ENCODE measurements at places on chromosomes 5 and 9.
A peak's percentile ranks its signal among the peaks of the same experiment; 100 is the strongest.

- DNase-seq: no peak
These were observed 26.3 kb downstream of the NMUR2 start for GRCh38 chr5:152378730-152379129.

GRCh38 chr9:764105-764524 lies 77.4 kb upstream of the DMRT1 start:
- DNase-seq: no peak

- no peak for DNase-seq
These were observed 84.7 kb upstream of the OLFM1 start for GRCh38 chr9:135002802-135003201.

- DNase-seq: no peak
These were observed 42.3 kb downstream of the ZNF883 start for GRCh38 chr9:112969730-112970129.

- DNase-seq: no peak
These were observed 129.4 kb downstream of the ZSWIM6 start for GRCh38 chr5:61461417-61461816.

DNA sequence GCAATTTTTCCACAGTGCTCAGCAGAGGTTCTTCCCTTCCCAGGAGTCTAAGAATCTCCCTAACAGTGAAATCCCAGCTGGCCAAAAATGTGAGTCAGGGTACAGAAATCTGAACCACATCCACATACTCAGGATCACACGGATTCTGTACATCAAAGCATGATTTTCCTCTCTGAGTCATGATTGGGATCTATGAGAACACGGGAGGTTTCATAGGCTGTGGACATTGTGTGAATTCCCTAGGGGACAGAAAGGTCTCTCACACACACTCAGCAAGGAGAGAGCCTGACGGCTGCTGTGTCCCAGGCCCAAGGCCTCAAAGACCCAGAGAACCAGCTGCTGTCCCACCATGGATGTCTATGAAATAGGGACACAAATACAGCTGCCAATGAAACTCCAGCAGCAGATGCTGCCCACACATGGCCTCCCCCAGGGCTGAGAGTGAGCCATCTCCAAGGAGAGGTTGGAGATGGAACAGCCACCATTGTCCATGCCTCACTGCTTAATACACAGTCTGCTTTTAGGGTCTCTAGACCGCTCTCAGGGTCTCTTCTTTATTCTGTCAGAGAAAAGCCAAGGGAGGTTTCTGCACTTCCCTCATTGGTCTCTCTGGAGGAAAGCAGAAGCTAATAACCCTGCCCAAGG lies 102.7 kb downstream of the ADAMTS12 start:
- peak; percentile 93 for DNase-seq

DNA sequence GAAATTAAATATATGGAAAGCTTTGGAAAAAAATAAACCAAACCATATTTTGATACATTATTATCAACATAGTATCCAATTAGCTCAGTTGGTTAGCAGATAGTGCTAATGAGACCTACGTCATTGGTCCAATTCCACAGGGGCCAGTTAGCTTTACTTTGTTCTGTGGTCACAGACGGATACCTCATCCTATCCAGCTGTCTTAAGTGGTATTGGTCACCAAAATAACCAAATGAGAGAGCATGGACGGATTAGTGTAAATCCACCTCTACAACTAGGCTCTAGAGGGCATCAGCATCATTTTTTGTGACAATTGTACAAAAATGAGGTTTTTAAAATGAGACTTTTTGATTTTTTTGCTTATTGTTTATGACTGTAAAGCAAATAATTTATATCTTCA lies 364.2 kb downstream of the KIAA0825 start:
- DNase-seq: no peak

DNA sequence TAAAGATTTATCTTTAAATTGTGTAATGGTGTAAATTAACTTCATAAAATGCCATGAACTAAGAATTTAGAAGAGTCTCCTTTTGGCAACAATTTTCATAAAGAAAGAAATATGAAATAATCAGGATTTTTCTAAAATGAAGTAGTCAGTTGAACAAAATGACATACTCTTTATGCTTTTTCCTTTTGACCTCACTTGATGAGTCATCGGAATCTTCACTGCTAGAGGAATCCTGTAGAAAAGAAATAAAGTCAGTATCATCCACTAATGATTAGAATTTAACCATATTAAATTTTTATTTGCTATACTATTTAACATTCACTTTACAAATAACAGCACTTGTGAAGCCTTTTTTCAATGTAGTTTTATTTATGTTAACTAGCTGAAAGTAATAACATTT lies 26.1 kb downstream of the CHD1 start:
- no peak for DNase-seq

- no peak for DNase-seq
These were observed 80.6 kb downstream of the COL23A1 start for GRCh38 chr5:178509491-178510057.

GRCh38 chr5:145978708-145979107 lies 42.3 kb downstream of the SH3RF2 start:
- no peak for DNase-seq

- no peak for DNase-seq
These were observed 412.7 kb downstream of the EFNA5 start for GRCh38 chr5:107257885-107258520.

GRCh38 chr5:119318256-119318894 lies 37.4 kb upstream of the TNFAIP8 start:
- no peak for DNase-seq

DNA sequence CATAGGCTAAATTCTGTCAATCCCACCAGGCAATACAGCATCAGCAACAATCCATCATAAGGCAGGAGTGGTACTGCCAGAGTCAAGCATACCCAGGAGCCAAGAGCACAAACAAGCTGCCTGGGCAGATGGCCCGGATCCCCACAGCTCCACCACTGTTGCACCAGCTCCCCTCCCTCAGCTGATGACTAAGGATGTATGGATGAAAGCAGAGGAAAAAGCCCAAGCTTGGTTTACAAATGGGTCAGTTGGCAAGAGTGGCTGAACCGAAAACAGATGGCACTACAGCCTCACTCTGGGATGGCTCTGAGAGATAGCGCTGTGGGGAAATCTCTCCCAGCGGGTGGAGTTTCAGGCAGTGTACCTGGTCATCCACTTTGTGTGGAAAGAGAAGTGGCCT lies 29.4 kb downstream of the DROSHA start:
- DNase-seq: no peak

DNA sequence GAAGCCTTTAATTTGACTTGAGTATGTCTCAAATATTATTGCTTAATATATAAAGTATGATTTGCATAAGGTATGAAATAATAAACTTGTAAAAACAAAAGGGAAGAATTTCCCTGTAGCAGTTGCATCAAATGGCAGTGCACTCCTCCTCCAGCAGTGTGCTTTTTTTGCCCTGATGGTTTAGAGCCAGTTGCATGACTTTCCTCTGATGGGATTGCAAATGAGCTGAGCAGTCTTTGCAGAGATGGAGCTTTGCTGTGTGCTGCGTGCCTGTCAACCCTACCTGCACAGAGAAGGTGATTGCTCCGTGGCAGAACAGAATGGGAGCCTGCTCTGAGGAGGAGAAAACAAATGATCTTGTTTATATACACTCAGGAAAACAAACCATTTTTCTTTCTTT lies 22.7 kb upstream of the CATSPER3 start:
- no peak for DNase-seq

- no peak for DNase-seq
These were observed 3.0 kb downstream of the FRRS1L start for GRCh38 chr9:109164042-109164441.

DNA sequence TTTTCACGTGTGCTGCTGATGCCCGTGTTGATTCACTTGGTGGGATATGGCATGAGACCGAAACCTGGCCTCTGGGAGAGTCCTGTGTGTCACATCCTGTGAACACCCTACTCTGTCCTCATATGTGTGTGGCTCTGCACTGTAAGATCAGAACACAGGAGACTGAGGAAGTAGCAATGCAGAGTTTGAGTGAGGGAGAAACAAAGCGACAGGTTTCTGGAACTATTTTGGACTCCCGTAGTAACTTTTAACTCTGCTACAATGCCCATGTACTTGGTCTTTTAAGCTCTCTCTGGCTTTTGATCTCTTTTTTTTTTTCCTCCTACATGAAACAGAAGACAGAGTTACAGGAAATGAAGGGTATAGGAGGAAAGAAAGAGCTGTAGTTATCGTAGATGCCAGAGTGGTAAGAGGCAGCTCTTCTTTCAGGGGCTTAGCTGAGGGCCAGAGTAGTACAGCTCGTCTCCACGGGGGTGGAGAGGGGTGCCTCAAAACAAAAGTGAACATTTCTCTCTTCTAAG lies 26.6 kb downstream of the GRAMD2B start:
- DNase-seq: peak; percentile 48

GRCh38 chr5:145803112-145804004 lies 31.8 kb downstream of the PRELID2 start:
- no peak for DNase-seq

GRCh38 chr5:33310451-33310850 lies 130.3 kb upstream of the TARS1 start:
- peak; percentile 42 for DNase-seq

- no peak for DNase-seq
These were observed 532.9 kb upstream of the NUDT12 start for GRCh38 chr5:104095527-104095926.

GRCh38 chr5:22591461-22591860 lies 261.7 kb downstream of the CDH12 start:
- no peak for DNase-seq

DNA sequence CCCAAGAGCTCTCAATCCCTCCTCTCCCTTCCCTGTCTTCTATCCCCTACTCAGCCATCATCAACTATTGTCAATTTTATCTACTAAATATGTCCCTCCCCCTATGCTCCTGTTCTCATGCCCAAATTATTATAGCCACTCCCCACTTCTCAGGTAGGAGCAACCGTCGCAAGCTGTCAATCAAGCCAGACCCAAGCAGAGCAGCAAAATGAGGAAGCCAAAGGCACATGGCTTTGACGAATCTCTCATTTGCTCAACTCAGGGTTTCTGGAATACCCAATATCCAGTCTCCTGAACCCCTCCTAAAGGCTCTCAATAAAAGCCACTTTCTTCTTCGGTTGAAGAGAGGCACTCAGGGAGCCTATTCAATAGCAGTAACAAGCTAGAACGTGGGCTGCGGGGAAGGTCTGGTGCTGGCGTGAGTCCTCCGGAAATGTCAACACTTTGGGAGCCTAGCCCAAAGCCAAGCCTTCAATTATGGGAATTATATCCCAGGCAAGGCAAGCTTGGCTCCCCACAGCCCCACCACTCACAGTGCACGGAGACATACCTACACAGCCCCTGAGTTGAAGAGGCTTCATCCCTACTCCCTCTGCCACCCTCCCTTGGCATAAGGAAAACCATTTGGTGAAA lies 47.7 kb downstream of the SIL1 start:
- no peak for DNase-seq

DNA sequence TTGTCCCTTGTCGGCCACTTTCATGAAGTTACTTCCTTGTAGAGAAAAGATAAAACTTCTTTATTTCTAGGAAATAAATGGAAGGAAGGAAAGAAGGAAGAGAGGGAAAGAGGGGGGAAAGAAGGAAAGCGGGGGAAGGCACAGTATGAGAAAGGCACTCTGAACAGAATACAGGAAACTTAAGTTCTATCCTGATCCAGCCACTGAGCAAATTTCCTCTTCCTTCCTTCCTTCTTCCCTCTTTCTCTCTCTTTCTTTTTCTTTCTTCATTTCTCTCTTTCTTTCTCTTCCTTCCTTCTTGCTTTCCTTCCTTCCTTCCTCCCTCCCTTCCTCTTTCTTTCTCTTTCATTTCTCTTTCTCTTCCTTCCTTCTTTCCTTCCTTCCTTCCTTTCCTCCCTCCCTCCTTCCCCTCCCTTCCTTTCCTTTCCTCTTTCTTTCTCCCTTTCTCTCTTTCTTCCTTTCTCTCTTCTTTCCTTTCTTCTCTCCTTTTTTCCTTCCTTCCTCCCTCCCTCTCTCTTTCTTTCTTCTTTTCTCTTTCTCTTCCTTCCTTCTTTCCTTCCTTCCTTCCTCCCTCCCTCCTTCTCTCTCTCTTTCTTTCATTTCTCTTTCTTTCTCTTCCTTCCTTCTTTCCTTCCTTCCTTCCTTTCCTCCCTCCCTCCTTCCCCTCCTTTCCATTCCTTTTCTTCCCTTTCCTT lies 240.2 kb upstream of the BRINP1 start:
- no peak for DNase-seq

GRCh38 chr9:38720083-38720745 lies at the start of gene FAM240B:
FAM240B (minus strand) TSS chr9:38720133; CDS start chr9:38703999, 16,134 bp downstream.
- DNase-seq: peak; percentile 16

GRCh38 chr9:108844391-108844790 lies 11.4 kb downstream of the ACTL7B start:
- no peak for DNase-seq

- no peak for DNase-seq
These were observed 29.1 kb upstream of the PRDM12 start for GRCh38 chr9:130635306-130635705.

GRCh38 chr9:97475059-97475458 lies 26.4 kb upstream of the TMOD1 start:
- no peak for DNase-seq

GRCh38 chr9:21687351-21687750 lies 115.1 kb upstream of the MTAP start:
- no peak for DNase-seq

DNA sequence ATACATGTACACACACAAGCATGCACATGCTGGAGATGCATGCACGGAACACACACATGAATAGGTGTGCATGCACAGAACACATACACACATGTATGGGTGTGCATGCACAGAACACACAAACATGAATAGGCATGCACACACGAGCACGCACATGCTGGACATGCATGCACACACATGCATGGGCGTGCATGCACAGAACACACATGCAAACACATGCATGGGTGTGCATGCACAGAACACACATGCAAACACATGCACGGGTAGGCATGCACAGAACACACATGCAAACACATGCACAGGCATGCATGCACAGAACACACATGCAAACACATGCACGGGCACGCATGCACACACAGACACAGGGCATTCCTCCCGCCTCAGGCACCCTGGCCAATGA lies 382.3 kb downstream of the IRX2 start:
- no peak for DNase-seq

DNA sequence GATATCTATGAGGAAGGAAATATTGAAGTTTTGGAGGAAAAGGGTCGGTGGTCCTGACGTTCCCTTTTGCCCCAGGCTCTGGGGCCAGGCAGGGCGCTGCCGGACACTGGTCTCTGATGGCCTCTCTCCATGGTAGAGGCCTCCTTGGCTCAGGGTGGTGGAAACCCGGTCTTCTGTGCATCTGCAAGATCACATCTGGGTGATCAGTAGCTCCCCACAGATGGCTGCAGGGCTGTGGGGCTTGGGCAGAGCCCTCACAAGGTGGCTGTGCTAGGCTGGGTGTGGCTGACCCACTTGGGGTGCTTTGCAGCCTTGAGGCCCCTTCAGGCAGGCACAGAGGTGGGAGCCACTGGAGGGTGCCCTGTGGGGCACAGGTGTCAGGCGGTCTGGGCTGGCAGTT lies 53.9 kb upstream of the RNU6ATAC start:
- DNase-seq: no peak

DNA sequence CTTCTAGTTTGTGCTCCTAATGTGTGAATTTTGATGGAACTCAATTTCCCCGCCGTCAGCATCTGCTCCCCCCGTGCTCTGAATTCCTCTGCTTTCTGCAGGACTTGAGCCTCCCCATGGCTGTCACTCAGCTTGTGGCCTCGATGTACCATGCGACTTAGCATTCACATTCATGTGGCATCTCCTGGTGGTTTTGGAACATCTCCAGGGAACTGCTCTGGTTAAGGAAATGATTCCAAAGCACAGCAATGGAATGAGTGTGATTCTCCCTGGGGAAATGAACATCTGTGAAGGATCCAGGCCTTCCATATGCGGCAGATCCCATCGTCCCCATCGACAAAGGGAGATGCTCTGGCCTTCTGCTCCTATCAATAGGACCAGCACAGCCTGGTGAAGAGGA lies 119.0 kb downstream of the ENTREP1 start:
- DNase-seq: no peak

GRCh38 chr9:90834828-90835595 lies 33.4 kb downstream of the SYK start:
- DNase-seq: no peak
